Skin of body (tissue), 3 donors: ENCODE measurements at places on chromosomes 1 and 21. TPM values are rescaled to one million over a fixed set of nuclear protein-coding genes. Genes with fewer than 3 reads are reported as not detected.
A peak's percentile ranks its signal among the peaks of the same experiment; 100 is the strongest.

CELA3B gene
- not detected for total RNA-seq

DNA sequence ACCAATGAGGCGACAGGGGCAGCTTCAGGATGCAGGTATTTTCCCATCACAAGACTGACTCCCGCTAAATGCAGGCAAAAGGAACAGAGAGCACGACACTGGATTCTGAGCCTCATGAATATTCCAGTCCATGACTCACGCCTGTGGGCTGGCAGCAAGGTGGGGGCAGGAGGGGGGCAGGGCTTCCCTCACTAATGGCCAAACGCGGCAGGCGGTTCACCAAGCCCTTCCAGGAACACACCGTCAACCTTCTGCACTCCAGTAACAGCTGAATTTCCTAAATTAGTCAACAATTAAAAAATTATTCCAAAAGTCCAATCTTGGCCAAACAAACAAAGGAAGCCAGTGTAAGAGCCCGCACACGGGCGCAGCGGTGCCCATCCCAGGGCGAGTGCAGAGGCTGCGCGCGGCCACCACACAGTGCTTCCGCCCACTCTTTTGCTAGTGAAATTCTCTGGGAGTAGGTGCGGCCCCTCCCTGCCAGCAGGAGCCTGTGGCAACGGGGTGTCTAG, 12.5 kb upstream of the GPR153 start:
- no peak for DNase-seq

HSD3B1 gene
- total RNA-seq, result 1.2 TPM

DNA sequence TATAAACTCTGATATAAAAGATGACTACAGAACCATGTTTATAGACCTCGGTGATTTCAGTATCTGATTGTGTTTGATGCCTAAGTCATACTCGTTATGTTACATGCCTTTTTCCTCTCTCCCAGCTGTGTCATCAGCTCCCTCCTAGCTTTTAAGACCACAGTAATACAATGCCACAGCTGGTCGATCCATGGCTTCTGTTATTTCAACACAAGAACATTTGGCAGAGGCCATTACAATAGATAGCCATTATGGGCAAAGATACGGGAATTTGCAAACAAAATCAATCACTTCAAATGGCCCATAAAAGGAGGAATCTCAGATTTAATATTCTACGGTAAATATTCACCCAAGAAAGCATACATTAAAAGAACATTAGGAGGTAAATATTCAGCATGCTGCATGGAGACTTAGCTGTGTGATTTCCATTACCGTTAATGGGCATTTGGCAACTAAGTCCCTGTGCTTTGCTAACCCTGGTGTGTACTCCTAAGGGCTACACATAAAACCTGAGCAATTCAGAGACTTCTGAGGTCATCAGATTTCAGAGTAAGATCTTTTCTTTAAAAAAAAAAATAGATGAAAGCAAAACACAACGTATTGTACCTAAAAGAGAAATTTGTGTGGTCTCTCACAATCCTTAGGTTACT, 153.4 kb downstream of the PIGK start:
- no peak for DNase-seq

DNA sequence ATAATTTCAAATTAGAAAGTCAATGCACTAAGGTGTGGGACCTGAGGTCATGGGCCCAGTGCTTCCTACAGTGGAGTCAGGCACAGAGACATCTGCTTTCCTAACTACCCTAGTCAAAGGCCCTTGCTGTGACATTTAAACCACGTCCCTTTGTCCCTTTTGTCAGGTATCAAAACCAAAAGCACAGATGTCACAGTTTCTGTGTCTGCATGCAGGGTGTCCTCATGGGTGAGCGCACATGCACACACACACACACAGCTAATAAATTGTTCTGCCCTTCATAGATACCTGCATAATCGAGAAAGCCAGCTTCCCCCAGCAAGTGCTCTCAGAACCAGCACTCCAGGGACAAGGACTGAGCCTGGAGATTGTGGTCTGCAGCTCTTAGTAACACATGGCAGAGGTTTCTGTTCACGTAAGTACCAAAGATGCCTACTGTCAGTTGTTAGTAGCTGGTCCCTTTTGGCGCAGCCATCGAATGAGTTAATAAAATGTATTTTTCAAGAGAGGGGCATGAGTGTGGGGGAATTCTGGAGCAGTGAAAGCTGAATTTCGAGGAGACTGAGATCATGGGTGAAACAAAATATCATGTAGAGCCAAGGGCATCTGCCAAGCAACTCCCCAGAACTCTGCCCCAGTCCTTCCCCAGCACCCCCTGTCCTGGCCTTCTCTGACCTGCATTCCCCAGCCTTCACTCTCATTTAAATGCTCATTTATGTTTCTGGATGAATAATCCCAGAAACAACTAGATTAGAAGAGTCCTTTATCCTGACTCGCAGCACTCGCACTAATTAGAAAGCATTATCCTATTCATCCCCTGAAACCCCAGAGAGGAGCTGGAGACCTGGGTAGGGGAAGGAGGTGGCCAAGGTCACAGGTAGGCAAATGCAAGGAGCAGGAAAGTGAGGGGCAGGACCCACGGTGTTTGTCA, 25.5 kb downstream of the TNR start:
- DNase-seq, result no peak

- no peak for DNase-seq
These were observed 21.3 kb downstream of the CTTNBP2NL start for GRCh38 chr1:112417271-112417670.

GRHL3 gene
- 35.8 TPM for total RNA-seq

TSPAN2 gene
- total RNA-seq, result 4.6 TPM

DNA sequence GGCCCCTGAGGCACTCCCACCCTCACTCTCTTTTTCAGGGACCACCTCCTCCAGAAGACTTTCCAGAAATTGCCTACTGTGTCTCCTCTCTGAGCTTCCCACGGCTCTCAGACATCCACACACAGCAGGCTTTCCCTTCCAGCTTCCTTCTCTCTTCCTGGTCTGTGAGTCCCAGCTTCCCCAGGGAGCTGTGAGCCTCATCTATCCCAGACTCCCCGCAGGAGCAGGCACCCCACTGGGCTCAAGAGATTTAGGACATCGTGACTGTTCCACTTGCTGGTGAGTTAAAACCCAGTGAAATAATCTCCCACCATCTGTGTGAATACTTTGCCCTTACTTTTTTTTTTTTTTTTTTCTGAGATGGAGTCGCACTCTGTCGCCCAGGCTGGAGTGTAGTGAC, 22.0 kb upstream of the PRELP start:
- no peak for DNase-seq

- no peak for DNase-seq
These were observed 12.2 kb downstream of the CAMK1G start for GRCh38 chr1:209595599-209596285.

PYHIN1 gene
- total RNA-seq, result 0.20 TPM

GRCh38 chr1:192506741-192507155, 68.8 kb upstream of the RGS1 start:
- DNase-seq, result no peak

GRCh38 chr1:110672753-110673108, 2.0 kb downstream of the KCNA3 start:
- DNase-seq, result no peak

C1QA gene
- total RNA-seq, result 37.7 TPM

DNA sequence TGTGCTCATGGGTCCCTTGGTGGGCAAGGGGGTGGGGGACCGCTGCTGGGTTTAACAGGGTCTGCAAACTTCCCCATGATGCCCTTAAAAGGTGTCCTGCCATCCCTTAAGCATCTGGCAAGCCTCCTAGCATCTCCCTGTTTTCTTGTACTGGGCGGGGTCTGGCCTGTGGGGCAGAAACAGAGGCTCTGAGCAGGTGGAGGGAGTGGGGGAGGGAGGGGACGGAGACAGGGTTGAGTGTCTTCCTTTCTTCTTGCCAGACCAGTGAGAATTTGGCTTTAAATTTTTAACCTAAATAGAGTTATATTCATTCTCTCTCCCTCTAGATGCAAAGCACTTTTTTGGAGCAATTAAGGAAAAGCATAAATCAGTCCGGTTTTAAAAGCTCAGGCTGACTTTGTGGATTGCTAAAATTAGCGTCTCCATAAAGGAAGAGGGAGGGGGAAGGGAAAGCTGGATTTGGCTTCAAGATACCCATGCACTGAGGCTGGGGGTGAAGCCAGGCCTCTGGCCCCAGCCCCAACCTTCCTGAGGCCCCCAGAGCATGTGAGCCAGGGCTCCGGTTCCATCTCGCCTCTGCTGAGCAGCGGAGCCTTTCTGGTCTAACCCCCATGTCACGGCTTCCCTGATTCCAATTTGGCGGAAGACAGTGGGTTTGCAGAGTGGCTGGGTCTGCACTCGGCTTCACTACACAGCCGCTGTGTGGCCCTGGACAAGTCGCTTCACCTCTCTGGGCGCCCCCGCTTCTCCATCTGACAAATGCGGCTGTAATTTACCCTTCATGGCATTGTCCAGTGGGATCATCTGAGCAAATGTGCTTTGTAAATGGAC, 25.3 kb downstream of the IGSF21 start:
- no peak for DNase-seq

DNA sequence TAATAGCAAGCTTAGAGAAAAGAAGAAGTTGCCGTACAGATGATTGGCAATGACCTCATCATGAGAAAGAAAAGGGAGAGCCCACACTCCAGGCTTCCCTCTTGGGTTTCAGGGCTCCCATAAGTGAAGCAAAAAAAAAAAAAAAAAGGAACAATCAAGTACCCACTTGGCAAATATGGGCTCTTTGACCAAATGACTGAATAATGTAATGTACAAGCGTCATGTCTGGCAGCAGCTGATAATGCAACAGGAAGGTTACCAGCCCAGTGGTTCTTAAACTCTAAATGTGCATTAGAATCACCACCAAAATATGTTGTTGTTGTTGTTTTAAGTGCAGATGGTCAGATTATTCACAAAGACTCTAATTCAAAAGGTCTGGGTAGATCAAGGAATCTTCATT, 13.5 kb downstream of the TNFSF4 start:
- DNase-seq, result no peak

TTC22 gene
- total RNA-seq, result 3.6 TPM

DNA sequence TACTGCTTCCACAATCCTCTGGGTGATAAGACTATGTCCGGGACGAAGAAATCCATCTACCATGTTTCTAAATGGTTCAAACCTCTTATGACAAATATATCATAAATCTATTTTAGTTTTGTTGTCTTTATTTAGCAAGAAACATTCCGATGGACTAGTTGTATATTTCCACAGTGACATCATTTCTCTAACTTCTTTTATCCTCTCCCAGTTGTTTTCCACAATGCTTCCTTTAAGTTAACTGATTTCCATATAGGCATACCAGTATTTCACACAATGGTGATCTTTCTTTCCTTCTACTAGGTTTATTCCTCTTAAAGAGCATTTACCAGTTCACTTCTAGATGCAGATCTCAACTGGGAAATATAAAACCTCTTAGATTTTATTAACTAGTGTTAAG, 44.8 kb downstream of the USP1 start:
- peak; percentile 3 for DNase-seq

DNA sequence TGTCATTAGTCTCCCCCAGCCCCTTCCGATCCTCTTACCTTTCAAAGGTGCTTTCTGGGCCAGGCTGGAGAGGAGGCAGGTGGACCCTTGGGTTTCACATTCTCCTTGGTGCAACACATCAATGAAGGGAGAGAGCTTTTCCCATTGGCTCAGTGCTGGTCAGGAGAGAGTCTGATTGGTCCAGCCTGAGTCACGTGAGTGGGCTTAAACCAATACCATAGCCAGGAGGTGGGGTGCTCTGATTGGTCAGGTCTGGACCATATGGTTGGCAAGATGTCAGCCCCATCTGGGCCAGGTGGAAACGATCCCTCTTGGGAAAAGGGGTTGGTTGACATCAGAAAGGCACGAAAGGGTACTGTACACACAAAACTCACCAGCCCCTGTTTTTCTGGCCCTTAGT, 44.8 kb upstream of the ABCG1 start:
- no peak for DNase-seq

DNA sequence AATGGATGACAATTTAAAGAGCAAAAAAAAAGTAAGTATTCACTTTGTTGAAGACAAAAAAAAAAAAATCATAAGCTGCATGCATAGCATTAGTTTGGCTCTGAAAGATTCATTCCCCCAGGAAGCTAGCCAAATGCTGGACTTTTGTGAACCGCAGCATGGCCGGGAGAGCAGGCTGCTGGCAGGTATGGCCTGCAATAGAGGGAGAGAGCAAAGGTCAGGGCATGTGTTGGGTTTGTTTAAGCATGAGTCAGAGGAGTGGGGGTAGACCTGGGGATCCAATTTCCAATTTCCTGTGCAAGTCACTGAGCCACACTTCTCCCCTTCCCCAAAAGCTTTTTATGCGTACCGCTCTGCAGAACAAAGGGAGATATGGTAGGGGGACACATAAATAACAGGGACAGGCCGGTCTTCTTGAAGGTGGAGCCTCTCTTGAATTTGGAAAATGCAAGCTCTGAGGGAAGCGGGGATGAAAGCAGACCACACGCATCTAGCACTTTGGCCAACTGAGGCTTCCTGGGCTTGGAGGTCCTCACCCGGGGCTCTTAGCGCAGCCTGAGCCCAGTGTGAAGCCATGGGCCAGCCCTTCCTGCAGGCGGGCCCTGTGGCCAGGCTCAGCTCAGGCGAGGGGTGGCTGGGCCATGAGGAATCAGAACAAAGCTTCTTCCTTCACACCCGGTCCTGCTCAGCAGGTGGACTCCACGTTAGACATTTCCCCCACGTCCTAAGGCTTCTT, 171.1 kb downstream of the TOMM20 start:
- DNase-seq, result no peak

GRCh38 chr1:225963735-225964530, 22.9 kb upstream of the LEFTY2 start:
- no peak for DNase-seq

BCL2L15 gene
- 0.99 TPM for total RNA-seq

PLCH2 gene
- total RNA-seq, result 15.3 TPM

IGFN1 gene
- total RNA-seq, result 3.6 TPM
